ENCODE measurements at places on chromosomes 4 and X.

DNA sequence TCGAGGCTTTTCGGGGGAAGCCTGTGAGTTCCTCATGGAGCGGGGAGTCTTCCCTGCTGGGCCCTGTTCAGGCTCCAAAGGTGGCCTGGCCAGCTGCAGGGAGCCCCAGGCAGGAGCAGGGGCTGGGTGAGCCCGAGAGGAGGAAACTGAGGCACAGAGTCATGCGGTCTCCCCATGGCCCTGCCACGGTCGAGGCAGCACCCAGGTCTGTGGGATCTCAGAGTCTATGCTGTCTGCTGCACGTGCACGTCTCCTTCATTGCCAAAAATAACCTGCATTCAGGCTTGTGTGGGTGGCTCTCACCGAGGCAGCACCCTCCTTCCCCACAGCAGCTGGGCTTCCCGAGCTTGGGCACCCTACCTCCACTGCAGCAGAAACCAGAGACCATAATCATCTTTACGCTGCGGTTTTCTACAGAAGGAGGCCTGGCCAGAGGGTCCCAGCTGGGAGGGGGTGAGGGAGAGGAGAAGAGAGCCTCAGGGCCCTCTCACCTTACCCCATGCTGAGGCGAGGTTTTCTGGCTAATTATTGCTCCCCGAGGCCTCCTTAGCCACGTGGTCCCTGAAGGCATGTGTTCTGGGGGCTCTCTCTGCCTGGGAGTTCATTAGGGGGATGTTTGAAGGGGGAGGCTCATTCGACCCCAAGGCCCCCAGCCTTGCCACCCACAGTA is 64.3 kb downstream of the CPZ start:
- DNase-seq = no peak

- DNase-seq = no peak
Measured at GRCh38 chrX:138519296-138519695, 192.2 kb downstream of the FGF13 start.

GRCh38 chr4:143359644-143360193 is 23.0 kb downstream of the GAB1 start:
- DNase-seq = peak; percentile 16

DNA sequence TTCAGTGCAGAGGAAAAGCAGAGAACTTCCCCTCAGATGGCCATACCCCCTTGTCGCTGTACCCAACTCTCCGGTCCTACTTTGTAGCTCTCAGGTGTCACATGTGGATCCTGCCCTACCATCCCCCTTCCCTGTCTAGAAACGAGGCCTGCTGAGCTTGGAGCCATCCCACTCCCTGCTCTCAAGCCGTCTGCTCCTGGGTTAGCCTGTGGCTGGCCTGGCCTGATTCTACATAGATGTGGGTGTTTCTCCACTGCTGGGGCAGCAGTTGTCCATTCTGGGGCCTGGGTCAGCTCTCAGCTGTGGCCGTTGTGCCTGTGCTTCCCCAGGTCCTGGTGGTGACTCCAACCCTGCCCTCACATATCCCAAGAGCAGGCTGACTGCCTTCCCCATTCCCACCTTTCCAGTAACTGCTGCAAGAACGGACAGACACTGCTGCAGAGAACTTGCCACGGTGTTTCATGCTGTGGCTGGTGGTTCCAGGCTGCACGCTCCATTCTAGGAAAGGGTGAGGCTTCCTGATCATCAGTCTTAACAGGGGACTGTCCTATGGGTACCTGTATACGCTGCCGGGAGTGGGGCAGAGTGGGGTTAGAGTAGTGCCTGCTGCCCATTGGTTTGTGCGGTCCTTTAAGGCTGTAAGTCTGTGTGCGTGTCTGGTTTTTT is 3.6 kb downstream of the IL9R start:
- no peak for DNase-seq

DNA sequence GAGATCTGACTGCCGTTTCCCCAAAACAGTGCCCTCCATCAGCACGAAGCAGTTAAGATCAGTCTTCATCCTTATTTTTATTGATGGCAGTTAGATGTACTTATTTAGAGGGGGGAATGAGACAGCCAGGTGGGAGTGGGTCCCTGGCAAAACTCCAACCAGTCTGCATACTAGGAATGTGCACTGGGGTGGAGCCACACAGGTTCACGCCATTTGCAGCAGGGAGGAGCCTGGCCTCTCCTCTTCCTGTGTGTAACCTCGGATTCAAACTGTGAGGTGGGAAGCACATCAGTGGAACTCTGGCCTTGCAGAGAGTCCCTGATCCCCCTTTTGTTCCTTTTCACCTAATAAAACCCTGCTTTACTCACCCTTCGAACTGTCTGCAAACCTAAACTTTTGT is 987.7 kb upstream of the GRIA3 start:
- DNase-seq = no peak
